ENCODE measurements at places on chromosomes 12 and 14.

DNA sequence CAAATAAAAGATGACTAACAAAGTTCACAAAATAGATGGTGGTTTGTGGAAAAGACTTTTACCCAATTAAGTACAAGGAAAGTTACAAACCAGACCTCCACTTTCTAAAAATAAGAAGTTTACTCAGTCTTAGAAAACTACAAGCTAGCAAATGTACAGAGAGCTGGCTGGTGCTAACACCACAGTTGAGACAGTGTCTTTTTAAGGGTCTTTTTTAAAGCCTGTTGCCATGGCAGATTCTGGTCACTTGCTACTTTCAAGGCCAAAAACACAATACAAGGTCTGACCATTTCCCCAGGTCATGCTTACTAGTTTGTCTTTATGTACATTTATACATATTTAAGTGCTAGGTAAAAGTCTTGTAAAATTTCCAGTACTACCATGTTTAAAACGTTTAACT lies 2.4 kb downstream of the BTG1 start:
- DNase-seq, result no peak

- no peak for DNase-seq
Observed at GRCh38 chr14:55684956-55685584, 105.1 kb downstream of the KTN1 start.

GRCh38 chr12:13740149-13740545 lies 241.3 kb downstream of the GRIN2B start:
- no peak for DNase-seq

DNA sequence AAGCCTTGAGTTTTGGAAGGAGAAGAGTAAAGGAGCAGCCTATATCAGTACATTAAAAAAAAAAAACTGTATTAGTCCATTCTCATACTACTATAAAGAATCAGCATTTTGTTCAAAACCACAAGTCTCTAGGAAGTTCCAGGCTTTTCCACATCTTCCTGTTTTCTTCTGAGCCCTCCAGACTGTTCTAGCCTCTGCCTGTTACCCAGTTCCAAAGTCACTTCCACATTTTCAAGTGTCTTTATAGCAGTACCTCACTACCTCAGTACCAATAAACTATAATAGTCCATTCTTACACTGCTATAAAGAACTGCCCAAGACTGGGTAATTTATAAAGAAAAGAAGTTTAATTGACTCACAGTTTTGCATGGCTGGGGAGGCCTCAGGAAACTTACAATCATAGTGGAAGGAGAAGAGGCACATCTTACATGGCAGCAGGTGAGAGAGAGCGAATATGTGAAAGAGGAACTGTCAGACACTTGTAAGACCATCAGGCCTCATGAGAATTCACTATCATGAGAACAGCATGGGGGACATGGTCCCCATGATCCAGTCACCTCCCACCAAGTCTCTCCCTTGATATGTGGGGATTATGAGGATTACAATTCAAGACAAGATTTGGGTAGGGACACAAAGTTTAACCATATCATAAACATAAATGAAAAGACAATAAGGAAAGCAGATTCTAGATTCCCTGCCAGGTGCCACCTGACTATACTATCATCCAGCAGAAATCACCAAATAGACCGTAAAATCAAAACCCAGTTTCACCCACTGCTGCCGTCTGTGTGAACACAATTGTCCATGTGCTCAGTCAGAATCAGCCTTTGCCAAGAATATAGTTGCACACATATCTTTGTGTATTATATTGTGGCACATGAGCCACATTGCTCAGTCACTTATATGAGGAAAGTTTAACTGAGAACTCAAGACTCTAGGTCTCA lies 27.8 kb downstream of the TOGARAM1 start:
- no peak for DNase-seq

GRCh38 chr12:128879898-128880764 lies 26.9 kb downstream of the GLT1D1 start:
- no peak for DNase-seq

- DNase-seq, result peak; percentile 82
Observed at GRCh38 chr12:113149361-113150150, at the start of gene CFAP73. TSS of gene CFAP73 (plus strand) at chr12:113149724. CDS start at chr12:113149858, 134 bp downstream.

DNA sequence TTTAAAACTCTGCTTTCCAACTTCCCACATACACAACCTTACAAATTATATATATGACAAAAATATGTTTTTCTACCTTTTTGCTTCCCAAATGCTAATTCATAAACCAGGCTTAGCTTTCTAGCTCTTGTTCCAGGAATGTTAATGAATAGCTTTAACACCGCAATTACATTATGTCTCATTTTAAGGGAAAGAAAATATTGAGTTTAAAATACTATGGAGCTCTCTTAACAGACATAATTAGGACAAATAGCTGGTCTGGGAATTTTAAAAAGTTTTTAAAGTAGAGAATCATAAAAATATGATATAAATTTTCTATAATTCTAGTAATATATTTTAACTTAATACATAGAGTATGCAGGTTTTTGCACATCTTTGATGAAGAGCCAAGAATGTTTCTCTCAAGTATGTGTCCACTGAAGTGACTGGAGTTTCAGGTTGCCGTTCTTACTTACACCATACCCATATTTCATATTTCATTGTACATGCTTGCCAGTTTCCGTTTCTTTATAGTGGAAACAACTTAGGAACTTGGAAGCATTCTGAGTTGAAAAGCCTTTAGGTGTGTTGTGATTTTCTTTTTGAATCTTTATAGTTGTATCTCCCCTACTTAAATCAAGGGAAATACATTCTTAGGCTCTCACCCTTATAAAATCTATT lies 90.6 kb upstream of the SLCO1C1 start:
- DNase-seq, result no peak

- DNase-seq, result no peak
Observed at GRCh38 chr14:68401317-68401716, 391.6 kb downstream of the ZFP36L1 start.

GRCh38 chr12:31897781-31898503 lies 61.3 kb upstream of the RESF1 start:
- DNase-seq, result peak; percentile 22

GRCh38 chr14:102218688-102219087 lies 79.0 kb downstream of the WDR20 start:
- no peak for DNase-seq

Measured in HTR-8/SVneo (cell line).